ENCODE measurements at places on chromosomes 16 and 17. TPM values are rescaled to one million over a fixed set of nuclear protein-coding genes. Genes with fewer than 3 reads are reported as not detected.
A peak's percentile ranks its signal among the peaks of the same experiment; 100 is the strongest.

The TTYH2 gene
- 22.4 TPM for total RNA-seq

DNA sequence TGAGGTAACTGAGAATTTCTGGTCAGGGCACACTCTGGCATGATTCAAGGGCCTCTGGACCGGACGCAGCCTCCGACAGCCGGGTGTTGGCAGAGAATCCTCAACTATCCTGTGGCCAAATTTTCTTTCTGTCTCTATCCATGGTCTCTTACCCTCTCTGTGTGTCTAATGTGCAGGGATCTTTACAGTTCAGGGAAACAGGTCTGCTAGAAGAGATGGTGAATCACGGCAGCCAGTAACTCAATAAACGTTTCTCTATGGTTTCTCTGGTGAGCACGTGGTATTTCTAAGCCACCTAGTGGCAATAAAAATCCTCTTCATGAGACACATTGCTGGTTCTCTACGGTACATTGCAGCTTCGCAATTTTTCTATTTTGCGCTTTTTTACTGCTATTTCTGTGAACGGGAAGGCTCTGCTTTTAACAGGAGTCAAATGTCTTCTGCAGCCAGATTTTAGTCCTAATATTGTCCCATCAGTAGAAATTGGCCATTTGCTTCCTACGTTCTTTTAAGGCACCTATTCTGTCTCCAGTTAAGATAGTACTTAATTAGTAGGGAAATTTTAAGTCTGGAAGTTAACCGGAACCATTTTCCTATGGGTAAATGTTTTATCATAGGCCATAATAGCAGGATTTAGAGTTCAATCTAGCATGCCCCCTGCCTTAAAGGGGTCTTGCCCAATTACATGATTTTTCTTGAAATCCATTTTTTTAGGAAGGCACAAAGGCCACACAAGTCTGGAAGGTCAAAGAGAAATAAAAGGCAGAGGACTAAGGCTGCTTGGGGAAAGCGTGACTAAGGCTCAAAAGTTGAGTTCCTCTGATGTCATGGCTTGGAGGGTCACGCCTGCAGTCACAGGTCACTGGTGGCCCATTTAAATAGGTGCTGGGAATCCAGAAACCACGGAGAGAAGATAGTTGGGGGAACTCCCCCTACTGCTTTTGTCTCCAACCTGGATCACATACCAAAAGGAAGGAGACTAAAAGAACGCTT lies 31.5 kb downstream of the QPRT start:
- no peak for DNase-seq

The DLX4 gene
- not detected for total RNA-seq

DNA sequence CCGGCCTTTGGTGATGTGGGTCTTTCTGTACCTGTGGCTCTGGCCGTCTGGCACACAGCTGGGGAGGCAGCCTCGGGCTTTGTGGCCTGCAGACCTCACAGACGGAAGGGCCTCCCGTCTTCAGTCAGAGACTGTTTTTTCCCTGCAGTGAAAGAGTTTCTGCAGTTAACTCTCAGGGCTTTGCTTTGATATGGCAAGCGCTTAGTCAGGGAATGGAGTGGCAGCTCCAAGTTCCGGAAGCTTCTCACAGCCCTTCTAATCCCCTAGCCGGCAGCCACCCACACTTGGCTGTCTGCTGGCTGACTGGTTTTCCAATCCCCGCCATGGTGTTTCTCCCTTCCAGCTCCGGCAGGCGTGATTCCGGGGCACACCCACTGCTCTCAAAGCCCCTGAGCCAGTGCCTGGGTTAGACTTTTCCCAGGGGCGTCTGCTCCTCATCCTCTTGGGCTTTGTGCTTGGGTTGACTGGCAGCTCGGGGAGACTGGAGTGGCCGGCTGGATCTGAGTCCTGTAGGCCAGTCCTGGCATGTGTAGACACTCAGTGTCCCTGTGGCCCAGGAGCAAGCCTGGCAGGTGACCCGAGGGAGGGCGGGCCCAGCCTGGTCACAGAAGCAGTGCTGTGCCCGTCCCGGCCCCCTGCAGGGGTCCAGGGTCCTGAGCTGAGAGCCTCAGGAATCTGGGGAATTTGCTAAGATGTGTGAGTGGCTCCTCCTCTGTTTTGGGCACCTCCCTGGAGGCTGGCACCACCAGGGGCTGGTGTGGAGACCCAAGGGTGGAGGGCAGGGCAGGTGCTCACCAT lies 29.9 kb downstream of the BAIAP2 start:
- DNase-seq, result no peak

DNA sequence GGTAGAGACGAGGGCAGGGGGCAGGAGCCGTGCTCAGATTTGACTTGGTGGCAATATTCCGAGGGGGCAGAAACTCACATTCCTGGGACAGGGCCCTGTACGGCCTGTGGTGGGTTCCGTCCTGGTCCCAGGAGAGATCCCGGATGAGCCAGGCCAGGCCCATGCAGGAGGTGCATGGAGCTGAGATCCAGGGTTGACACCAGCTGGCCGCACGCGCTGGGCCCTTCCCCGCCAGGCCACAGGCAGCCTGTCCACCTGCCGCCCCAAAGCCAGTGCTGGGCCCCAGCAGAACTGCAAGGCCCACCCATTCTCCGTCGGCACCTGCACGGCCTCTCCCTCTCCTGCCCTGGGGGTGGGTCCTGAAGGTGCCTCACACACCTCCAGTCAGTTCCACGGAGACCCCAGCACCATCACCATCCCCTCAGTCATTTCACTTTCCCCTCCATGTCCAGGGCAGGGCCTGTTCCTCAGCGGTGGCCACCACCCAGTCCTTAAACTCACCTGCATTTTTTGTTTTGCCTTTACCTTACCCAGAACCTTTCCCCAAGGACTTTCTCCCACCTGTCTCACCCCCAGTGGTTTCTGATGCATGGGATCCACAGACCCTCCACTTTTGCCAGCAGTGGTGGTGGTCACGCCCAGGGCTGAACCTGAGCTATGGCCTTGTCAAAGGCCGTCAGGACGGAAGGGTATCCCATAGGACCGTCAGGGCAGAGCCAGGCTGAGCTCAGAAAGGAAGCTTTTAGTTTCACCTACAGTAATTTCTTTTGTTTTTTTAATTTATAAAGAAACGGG lies 25.1 kb upstream of the CDH15 start:
- no peak for DNase-seq

- peak; percentile 48 for DNase-seq
These were observed 14.4 kb upstream of the METRNL start for GRCh38 chr17:83064732-83065659.

- DNase-seq, result no peak
These were observed 4.5 kb downstream of the IGF2BP1 start for GRCh38 chr17:49001671-49002070.

DNA sequence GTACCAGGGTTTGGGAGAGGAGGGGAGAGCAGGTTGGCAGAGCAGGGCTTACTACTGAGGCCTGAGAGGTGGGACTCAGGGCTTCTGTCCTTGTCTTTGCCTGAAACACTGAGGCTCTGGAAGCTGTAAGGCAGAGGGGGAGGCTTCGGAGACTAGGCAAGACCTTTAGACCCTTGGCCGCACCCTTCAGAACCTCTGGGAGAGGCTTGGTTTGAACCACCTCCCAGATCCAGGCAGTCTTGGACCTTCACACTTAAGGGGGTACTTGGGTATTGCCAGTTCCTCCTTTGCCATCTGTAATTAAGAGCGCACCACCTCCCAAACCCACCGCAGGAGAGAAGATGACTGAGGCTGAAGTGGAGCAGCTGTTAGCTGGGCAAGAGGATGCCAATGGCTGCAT lies 12.9 kb downstream of the MYL4 start:
- DNase-seq, result no peak

DNA sequence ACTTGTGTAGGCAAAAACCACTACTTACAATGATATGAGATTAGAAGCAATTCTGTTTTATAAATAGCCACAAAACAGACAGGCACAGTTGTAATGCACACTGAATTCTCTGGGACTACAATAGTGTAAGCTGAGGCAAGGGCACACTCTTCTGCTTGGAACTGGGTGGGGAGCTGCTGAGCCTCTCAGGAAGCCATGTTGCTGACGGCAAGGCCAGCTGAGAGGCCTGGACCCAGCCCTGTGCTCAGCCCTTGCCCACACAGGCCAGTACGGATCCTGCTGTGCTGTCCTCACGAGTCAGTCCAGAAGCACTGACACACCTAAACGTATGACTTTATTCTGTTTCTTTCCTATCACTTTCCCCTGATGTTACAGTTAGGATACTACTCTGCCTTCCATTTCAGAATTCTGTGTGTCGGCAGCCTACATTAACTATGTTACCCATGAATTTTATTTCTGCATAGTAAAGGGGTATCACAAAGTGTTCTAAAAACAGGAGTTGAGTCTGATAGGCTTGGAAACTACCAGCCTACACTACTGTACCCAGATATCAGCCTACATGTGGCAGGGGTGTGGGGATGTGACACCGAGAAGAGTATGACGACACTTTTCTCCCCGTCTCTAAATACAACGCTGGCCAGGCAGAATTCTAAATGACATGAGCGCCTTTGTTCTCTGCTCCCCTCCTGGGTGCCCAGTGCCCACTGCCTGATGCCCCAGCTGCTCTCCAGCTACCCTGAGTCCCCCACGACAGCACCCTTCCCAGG lies 41.1 kb upstream of the FAAP100 start:
- no peak for DNase-seq

The MED13 gene
- 40.2 TPM for total RNA-seq

The PLSCR3 gene
- 29.5 TPM for total RNA-seq

DNA sequence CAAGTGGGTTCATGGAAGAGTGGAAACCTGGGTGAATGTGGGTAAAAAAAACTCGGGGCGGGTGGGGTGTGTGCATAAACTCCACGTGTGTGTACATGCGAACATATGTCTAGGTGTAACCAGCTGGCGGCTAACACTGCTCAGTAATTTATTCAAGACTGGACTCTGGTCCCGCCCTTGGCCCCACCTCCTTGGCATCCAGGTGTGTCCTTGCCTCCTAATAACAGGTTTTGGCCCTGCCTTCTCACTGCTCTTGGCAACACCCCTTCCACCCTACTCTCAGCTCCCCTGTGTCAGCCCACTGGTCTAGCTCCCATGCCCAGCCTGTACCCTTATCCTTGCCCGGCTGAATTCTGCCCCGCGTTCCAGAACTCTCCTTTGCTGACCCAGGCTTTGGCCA lies 8.3 kb downstream of the FLII start:
- DNase-seq, result no peak

DNA sequence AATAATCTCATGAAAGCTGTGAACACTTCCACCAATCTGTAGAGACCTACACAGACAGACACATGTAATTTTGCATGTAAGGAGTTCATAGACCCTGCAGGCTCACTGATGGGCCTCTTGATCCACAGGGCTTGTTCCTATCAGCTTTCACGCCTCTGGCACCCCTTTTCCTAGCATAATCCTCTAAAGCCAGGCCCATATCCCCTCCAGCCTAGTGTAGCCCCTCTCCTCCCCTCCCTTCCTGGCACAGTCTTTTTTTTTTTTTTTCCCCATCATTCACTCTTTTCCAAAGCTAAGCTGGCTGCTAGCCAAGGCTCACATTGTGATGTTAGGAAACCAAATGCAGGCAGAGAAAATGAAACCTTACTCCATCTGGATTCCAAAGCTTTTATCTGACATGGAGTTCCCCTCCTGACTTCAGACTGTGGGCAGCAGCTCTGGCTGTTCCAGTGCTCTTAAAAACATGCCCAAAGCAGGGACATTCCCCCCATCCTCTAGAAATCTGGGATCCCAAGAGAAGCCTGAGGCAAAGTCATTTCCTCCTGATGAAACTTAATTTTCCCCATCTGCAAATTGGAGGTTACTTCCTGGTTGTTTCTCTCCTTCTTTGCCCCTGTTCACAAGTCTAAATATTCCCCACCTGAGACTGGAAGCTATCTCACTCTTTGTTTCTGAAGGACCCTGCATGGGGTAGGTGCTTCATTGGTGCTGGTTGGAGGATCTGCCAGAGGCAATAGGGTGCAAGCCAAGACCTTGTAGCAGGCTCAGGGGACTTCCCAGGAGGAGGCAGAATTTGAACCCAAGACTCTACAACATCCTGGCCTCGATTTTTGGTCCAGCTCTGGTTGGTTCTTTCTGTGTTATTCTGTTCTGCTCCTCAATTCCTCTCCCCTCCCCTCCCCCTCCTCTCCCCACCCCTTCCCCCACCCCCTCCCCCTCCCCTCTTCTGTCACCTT lies 9.9 kb upstream of the CCL5 start:
- peak; percentile 12 for DNase-seq

DNA sequence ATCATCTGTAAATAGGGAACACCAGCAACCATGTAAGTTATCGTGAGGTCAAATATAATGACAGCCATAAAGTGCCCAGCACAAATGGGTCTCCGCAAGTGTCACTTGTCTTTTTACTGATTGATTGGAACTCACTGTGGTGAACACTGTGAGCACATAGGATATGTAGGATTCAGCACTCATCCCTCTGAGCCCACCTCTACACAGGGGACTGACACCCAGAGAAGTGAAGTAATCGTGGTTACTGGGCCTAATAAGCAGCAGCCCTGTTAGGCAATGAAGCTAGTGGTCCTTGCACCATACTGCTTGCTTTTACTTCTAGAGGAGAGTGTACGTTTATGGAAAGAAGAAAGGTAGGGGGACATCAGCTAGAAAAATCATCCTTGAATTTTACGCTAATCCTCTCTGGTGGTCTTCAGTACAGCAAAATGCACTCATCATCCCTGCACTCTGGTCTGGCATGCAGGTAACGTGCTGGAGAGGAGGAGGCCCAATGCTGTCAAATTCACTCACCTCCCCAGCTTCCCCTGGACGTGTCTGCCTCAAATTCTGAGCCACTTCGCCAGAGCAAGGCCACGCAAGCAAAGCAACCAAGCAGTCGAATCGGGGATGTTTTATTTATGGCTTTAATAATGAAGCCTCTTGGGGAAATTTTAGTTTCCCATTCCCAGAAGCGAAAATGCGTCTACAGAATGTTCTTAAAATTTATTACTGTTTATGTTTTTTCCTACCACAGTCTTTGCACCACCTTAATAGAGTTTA lies 74.7 kb downstream of the YPEL2 start:
- DNase-seq, result no peak

The FOXC2 gene
- 1.4 TPM for total RNA-seq

GRCh38 chr17:71440513-71440912 lies 680.3 kb upstream of the SOX9 start:
- DNase-seq, result no peak

- DNase-seq, result no peak
These were observed 42.5 kb downstream of the ERN1 start for GRCh38 chr17:64087252-64088005.

GRCh38 chr17:60640503-60640902 lies 37.1 kb upstream of the BCAS3 start:
- DNase-seq, result no peak

The CRYM gene
- 102 TPM for total RNA-seq

DNA sequence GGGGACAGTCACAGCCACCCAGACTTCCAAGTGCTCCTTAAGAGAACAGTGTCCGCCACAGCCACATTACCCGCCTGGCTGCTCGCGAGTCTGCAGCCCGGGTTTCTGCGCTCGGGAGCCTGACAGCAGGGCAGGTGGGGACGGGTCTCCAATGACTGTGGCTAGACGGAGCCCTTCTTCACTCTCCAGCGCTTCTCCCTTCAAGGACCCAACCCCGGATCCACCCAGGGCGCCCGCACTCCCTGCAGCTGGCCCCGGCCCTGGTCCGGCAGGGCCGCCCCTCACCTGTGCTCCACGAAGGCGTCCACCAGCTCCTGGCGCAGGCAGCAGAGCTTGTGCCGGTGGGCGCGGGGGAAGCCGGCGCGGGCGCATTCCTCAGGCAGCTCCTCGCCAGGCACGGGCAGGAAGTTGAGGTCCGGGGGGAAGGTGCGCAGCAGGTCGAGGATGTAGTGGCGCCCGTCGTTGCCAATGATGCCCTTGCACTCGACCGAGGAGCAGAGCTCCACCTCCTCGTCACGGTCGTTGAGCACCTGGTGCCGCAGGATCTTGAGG lies 13.9 kb downstream of the CLUH start:
- peak; percentile 28 for DNase-seq

- DNase-seq, result no peak
These were observed 35.3 kb downstream of the NPLOC4 start for GRCh38 chr17:81601525-81602120.

GRCh38 chr17:49218941-49219913 lies 8.7 kb downstream of the ABI3 start:
- peak; percentile 29 for DNase-seq

The MYH8 gene
- total RNA-seq, result not detected

All from heart left ventricle (tissue), 16 donors.